Stimulated activated CD8-positive, alpha-beta memory T cell treated with anti-CD3 and anti-CD28 coated beads, Interleukin-7, amount 100 ng/mL, for 48 hours (primary cell): ENCODE measurements at places on chromosomes 4 and X.

DNA sequence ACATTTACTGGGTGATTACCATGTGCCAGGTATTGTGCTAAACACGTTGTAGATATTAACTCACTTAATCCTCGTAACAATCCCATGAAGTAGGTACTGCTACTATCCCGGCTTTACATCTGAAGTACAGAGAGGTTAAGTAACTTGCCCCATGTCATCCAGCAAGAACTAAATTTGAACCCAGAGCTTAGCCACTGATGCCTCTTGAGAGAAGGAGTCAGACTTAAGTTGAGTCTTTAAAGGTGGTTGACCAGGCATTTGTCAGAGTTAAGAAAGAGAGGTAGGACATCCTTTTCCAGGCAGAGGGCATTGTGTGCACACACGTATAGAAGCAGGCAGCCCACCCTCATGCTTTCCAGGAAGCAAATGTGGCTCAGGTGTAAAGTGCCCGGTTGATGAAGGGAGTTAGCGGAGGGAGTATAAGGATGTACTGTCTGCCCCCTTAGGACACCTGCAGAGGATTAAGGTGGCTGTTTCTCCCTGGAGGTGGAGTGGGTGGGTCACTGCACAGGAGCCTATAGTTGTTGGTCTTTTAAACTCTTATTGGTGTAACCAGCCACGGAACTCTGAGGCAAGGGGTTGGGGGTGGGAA is 335 bp upstream of the CD38 start:
- DNase-seq, result no peak

DNA sequence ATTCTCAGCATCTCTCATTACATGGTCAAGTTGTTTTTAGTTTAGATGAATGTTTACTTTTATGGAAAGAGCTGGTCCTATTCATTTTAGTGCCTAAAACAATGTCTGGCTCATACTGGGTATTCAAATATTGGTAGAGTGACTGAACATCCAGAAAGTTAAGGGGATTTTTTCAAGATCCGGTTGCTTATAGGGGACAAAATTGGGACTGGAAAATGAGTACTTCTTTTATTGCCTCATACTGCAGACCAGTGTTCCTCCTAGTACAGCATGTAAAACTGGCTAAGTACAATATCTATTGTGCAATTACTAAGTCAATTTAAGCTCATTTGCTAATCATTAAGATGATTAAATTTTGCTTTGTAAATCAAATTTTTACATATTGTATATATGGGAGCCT is 13.9 kb downstream of the RP2 start:
- no peak for DNase-seq

DNA sequence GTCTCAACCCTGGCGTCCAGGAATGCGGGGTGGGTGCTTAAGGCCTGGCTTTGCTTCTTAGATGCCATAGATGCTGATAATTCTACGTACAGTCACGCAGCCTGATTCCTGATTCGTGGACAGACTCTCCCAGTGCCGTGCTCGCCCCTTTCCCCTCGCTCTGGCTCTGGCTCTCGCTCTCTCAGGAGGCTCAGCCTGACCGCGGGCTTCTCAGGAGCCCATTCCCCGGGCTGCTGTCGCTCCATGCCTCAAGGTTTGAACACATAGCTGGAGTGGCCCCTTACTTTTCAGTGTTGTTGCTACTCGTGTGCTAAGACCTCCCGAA is 59.2 kb upstream of the ZC4H2 start:
- DNase-seq, result no peak

DNA sequence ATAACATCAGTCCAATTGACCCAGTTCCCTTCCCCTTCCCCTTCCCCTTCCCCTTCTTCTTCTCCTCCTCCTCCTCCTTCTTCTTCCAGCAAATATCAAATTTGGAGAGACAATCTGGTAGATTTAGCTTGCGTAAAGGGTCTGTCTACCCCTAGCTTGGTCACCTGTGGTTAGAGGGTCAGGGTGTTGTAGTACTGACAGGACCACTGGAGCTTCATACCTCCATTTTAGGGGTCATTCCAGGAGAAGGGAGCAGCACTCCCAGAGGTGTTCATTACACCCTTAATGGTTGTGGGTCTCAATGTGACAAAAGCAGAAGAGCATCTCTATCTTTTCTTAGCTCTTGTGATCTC is 3.7 kb upstream of the FGB start:
- DNase-seq, result no peak

- no peak for DNase-seq
These were observed 60.8 kb downstream of the RRAGB start for GRCh38 chrX:55778322-55778721.

DNA sequence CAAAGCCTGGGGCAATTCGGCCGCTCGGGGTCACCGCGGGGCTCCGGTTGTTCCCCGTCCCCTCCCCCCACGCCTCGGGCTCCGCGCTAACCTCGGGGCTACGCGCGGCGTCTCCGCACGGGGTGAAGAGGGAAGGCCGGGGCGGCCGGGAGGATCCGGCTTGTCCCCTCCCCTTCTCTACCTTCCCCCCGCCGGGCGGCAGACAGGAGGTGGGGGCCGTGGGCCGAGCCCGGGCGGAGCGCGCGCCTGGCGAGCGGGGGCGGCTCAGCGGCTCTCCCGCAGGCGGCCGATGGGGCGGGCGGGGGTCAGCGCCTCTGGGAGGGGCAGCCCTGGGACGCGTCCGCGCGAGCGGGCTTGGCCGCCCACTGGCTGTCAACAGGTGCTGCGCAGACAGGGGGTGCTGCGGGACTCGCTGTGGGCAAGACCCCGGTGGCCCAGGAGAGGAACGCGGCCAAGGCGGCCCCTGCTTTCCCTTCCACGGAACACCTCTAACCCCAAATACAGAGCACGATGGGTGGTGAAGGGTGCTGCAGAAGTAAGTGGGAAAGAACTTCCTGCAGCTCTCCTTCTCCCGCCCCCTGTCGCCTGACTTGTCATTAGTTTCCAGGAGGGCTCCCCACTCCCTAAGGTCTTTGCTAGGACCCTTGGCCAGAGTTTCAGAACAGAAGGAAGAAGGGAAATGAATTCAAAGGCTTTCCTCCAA is at the start of gene PDGFC:
PDGFC (minus strand) TSS at position 124 of the 703 bp plus-strand sequence. CDS start 896 bp downstream, outside the sequence.
- DNase-seq, result no peak

- DNase-seq, result no peak
These were observed 94.0 kb upstream of the TEX13A start for GRCh38 chrX:105314458-105314857.

GRCh38 chrX:141969706-141970105 is 66.0 kb downstream of the MAGEC1 start:
- no peak for DNase-seq

GRCh38 chr4:114349543-114350175 is 248.9 kb upstream of the UGT8 start:
- DNase-seq, result no peak

DNA sequence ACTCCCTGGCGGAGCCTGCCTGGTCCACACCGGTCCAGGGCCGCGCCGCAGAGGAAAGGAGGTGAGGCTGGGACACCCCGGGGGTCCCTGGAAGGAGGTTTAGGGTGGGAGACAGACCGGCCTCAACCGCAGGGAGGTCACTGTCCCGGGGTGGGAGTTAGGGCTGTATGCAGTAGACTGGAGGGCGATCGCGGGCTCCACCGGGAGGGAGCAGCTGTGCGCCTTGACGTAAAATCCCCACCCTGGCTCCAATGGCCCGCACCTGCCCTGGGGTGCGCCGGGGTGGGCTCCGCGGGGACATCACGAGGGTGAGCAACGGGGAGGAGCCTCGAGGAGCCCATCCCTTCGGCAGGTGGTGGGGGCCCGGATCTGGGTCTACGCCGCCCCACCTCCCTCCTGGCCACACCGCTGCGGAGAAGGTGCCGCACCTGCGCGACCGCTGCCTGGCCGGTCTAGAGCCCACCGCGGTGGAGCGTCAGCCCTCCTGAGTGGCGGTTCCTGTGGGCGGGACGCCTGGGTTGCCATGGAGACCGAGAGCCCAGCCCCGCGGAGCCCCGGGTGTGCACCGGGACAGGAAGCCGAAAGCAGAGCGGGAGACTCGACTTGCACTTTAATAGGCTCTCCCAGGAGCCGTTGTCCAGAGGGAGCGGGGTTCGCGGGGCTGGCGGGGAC is 105.1 kb downstream of the ADRA2C start:
- DNase-seq, result no peak

DNA sequence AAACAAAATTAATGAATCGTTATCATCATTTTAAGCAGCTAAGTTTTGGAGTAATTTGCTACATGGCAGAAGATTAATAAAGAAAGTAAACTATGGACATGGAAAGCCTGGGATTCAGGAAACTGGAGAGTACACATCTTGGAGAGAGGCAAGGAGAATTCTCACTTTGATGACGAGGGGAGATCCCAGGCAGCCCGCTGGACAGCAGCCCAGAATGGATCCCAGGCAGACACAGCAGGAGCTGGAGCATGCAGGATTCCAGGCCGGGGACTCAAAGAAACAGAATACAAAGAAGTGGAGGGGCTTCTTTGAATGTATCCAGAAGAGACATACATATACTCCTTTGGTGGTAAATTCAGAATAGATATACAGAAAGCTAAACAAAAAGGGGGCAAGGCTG is 118.0 kb upstream of the ATP6AP2 start:
- no peak for DNase-seq

DNA sequence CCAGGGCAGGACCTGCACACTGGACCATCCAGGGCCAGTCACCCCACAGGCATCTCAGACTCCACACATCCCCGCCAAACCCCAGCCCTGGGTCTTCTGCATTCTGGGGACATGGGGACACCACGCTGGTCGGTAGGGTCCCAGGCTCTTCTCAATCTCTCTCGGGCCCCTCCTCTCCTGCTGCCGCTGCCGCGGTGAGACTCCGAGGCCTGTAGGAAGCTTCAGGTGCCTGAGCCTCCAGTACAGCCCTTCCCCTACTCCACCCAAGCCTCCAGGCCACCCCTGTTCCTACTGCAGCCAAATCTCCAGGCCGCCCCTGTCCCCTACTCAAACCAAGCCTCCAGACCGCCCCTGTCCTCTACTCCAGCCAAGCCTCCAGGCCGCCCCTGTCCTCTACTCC is 5.5 kb upstream of the ASMT start:
- no peak for DNase-seq

DNA sequence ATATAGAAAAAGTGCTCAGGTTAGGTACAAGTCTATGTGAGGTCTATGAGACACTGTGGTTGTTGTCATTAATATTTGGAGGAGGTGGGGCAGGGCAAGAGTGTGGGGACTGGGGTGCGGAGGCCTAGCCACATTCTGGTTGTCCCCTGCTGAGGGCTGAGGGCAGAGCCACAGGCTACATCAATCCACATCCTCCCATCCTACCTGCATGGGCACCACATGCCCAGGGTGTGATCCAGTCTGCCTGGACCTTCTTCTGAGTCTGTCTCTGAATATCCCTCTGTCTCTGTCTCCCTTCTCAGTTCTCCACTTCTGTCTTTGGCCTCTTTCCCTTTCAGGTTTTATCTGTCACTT is 1.2 kb upstream of the GATA1 start:
- no peak for DNase-seq

GRCh38 chrX:9903146-9903545 is 64.0 kb upstream of the CLDN34 start:
- DNase-seq, result no peak

DNA sequence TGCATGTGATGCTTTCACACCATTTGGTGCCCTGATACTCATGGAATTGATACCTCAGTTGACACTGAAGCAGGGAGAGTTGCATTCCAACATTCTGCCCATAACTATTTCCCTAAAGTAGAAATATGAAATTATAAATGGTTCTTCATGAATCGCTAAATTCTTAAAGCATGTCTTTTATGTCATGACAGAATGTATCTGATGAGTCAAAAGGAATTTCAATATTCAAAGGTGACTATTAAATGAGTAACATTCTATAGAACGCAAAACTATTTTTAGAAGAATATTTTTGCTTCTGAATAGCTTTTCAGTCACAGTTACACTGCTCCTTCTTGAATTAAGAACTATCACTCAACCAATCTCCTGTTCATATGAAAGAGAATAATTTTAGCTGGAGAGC is 152.8 kb downstream of the ADGRA3 start:
- DNase-seq, result no peak
